Transverse colon (tissue), 4 donors: ENCODE measurements at places on chromosomes 3 and 15. TPM values are rescaled to one million over a fixed set of nuclear protein-coding genes. Genes with fewer than 3 reads are reported as not detected.

- peak; percentile 70 for DNase-seq
Observed at GRCh38 chr3:58419780-58420507, 13.7 kb downstream of the PDHB start.

Gene TRH
- not detected for total RNA-seq

Gene SV2B
- total RNA-seq: 10.3 TPM

GRCh38 chr15:48693484-48693883 is 48.0 kb upstream of the FBN1 start:
- no peak for DNase-seq

Gene CYP19A1
- not detected for total RNA-seq

DNA sequence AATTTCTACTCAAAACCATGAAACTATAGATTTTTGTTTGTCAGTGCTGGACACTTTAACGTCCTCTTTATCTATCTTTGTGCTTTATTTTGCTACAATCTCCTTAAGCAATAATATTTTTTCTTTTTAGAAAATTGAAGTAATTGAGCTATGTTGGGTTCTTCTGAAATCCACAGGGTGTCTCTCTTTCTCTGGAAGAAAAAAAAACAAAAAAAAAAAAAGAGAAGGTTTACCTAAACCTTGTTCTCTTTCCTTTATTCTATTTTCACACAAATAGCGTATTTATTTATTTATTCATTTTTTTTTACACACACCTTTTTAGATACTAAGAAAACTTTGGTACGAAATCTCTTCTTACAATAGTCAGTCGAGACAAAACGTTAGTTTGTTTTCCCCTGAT is 601.0 kb downstream of the EDEM1 start:
- no peak for DNase-seq

DNA sequence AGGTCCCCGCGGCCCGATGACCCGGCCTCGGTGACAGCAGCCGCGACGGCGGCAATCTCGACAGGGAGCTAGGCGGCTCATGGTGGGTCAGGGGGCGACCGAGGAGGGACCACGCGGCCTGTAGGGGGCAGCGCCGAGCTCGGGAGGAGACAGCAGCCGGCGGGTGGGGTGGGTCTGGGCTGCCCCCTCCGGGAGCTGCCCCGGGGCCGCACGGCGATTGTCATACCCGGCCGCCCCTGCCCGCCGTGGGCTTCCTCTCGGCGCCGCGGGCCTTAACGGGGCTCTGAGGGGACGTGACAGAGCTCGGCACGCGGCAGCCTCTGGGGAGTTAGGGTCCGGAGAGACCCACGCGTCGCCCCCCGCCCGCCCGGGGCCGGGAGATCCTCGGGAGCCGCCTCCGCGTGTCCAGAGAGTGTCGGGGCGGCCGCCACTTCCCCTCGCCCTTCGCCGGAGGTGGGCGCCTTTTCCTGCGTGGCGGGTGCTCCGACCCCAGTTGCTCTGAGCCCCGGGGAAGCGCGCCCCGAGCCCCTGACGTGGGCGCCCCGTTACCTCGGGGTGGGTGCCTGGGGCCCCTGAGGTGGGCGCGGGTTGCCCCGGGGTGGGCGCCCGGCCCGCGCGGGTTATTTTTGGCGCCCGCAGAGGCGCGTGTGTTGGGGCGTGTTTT is 539 bp upstream of the PLCL2 start:
- peak; percentile 79 for DNase-seq

Gene FURIN
- total RNA-seq: 66.7 TPM

- DNase-seq: no peak
Observed at GRCh38 chr3:195711813-195712534, 8.8 kb upstream of the MUC20 start.

Gene GMNC
- not detected for total RNA-seq
